ENCODE measurements at places on chromosomes 3 and 15.

DNA sequence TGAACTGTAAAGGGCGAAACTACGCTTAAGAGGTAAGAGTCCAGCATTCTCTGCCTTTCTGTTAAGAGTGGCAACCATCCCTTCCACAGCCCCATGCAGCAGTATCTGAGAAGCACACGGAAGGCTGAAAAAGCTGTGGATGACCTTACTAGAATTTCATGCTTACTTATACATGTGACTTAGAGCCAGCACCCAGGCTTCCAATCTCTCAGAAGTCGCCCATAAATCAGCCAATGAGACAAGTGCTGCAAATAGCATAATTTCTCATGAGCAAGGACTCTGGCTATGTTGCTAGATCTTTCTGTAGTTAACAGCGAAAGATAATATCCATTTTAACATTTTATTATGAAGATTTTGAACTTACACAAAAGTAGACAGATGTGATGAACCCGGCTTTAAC, 65.3 kb downstream of the IGF2BP2 start:
- no peak for DNase-seq

DNA sequence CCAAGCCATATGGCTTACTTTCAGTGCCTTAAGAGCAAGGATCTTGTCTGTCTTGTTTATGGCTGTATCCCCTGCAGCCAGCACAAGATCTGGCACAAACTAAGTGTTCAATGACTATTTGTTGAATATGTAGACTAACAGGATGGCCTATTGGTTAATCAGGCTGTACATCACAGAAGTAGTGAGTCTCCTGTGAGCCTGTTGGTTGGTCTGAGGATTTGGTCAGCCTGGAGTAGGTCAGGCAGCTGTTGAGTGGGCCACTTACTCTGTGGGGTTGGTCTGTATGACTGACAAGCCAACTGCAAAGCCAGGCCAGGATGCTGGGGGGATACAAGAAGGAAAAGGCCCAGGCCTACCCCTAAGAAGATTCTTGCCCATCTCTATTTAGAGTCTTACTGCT, 33.4 kb upstream of the CILP start:
- no peak for DNase-seq

GRCh38 chr3:4963669-4964570, 15.3 kb upstream of the BHLHE40 start:
- no peak for DNase-seq

DNA sequence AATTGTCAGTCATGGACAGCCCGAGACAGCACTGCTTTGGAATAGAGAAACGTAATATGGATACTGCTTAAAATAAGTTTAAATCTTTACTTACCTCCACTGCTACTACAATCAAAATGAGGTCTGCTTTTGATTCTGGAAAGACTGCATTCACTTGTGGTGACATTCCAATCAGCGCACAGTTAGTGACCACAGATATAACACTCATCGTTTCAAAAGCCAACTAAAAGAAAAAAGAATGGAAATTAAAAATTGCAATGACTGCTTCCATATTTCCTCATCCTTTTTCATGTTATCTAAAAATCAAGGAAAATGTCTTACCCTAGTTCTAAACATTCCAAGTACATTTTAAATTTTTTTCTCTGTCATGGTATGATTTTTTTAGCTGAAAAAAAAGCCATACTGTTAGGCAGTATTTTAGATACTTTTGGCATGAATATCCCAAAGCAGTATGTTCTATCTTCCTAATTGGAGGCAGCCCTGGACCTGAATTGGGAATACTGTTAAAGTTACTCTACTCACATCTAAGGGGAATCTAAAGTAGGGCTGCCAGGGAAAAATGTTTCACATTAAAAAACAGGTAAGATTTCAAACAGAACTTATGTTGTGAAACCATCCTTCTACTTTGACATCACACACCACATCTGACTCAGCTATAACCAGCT, 72.1 kb downstream of the ANO10 start:
- no peak for DNase-seq

DNA sequence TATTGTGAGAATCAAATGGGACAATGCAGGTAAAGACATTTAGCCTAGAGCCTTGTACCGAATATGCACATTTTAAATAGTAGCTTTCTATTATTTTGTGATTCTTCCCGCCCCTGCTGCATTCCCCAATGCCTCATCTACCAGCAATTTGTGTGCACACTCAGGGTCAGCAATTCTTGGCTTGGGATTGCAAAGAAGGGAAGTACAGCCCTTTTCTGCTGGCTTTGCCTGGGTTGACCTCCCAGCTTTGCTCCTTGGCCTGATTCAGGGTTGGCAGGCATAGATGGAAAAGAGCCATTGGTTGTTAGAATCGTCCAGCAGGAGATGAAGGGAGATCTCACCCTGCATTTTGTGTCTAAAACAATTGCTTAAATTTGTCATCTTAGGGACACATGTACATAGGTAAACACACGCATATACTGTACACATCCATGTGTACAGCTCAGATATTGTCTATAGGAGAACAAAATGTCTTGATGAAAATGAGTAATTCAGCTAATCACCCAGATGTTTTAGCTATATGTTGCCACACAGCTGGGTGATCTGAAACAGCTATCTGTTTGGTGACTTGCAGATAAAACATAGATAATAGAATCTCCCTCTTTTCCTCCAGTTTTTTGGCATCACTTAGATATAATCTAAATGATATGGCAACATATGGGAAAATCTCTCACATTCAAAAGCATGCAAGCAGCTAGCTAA, 340.9 kb upstream of the TBL1XR1 start:
- peak; percentile 55 for DNase-seq

DNA sequence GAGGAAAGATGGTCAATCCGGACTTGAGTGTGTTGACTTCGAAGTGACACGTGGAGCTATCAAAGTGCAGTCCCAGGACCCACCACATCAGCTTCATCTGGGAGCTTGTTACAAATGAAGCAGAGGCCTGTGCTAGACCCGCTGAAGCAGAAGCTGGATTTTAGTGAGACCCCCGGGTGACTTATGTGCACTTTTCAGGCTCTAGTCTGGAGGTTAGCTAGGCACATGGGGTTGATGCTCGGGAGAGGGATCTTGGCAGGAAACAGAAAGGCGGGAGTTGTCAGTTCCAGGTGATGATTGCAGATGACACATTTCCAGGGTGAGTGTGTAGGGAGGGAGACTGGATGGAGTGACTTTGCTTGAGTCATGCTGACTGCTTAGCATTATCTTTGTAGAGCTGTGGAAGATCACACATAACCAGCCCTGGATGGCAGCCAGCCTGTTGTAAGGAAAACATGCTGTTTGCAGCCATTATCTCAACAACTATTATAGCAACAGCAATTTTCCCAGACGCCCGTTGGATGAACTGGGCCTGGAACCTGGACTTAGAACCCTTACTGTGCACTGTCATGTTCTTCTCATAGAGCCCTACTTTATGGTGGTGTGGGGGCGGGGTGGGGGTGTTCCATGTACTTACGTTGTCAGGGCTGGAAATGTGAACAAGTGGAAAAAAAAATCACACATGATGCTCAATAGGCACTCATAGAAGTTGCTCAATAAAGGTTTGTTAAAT, 122.4 kb downstream of the THSD4 start:
- no peak for DNase-seq

DNA sequence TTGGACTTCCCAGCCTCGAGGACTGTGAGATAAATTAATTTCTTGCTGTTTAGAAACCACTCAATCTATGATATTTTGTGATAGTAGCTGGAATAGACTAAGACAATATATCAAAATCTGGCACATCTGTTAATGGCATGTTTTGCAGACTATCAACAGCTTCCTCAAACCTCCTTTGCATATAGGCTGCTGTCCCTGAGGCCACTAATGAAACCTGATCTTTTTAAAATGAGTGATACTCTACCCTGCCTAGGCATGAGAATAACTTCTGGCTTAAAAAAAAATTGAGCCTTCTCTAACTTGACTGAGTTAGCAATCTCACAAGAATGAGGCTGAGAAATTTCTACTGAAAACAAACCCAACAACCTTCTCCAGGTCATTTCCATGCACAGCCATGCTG, 176.0 kb upstream of the CRBN start:
- DNase-seq = no peak

GRCh38 chr3:119639494-119640350, 20.7 kb downstream of the POPDC2 start:
- DNase-seq = no peak

GRCh38 chr3:186100398-186100797, 8.5 kb downstream of the ETV5 start:
- DNase-seq = no peak

GRCh38 chr3:98954242-98954641, 52.7 kb upstream of the DCBLD2 start:
- DNase-seq = no peak

GRCh38 chr3:97914388-97914787, 57.8 kb downstream of the RIOX2 start:
- DNase-seq = no peak

- DNase-seq = no peak
These were observed 57.7 kb downstream of the CNTN4 start for GRCh38 chr3:2156244-2156847.

- no peak for DNase-seq
These were observed 30.0 kb upstream of the SLC41A3 start for GRCh38 chr3:126113733-126114442.
